ENCODE measurements at places on chromosomes 5 and 9.

DNA sequence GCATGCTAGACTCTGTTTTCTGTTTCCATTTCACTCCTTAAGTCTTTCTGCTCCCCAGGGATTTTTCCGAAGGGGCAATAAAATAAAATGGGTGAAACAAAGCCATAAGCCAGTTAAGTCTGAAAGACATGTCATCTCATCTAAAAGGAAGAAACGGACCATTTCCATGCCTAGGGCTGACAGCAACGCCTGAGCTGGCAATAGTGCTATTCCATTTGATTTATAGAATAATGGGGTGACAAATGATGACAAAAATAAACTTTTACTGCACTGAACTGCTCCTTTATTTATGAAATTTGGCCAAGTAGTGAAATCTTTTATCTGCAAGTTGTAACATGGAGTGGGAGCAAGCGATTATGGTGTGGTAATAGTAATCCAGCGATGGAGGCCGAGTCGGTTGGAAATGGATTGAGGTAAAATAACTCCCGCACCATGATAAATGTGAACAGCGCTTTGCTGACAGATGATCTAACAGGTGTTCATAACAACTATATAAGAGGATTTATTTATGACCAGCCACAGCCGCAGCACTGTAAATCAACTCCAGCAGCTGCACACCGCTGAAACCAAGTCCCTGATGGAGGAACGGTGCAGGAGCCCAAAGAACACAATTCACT is 219.8 kb upstream of the TBCA start:
- DNase-seq = no peak

DNA sequence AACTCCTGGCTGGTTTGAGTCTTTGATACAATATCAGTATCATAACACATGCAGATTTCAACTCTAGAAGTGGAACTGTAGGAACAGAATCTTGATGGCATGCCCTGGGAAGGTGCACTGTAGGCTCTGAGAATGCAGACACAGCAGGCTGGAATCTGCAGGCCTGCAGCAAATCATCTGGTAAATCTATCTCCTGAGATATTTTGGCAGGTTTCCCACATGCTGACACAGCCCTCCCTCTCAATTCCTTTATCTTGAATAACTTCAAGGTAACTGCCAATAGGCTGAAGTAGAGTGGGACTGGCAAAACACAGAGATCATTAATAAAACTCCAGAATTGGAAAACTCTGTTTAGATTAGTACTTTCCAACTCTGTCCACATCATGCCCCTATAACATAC is 177.8 kb upstream of the PCSK5 start:
- DNase-seq = no peak

DNA sequence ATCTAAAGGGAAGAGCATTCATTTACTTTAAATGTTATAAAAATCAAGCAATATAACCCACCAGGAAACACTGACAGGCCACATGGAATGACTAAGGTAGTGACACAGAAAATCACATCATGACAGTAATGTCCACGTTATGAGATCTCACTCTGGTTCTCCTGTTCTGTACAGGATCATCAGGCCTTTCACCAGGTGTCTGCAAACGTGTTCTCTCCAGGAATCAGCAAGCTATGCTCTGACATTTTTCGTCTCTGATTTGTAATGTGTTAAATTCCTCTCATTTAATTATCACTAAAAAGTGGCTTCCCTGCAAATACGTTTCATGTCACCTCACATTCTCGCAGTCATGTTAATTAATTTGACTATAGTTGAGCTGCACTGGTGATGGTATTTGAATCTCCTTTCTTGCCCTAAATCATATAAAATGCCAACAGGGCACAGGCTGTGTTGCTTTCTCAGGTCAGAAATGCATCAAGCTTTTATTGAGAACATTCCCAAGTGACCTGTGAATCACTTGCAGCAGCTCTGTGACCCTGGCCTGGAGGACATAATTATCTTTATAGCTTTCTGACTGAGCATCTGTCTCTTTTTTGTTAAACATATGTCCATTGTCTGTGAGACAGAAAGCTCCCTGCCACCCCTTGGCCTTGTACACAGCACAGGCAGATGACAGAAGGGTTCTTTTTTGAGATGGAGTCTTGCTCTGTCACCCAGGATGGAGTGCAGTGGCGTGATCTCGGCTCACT is 196.2 kb downstream of the DIRAS2 start:
- no peak for DNase-seq

DNA sequence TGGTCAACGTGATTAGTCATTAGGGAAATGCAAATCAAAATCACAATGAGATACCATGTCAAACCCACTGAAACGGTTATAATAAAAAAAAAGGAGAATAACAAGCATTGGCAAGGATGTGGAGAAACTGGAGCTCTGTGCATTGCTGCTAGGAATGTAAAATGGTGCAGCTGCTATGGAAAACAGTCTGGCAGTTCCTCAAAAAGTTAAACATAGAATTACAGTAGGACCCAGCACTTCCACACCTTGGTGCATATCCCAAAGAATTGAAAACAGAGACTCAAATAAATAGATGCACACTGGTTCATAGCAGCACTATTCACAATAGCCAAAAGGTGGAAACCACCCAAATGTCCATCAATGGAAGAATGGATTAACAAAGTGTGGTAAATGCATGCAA is 201.5 kb upstream of the TUT7 start:
- no peak for DNase-seq

- no peak for DNase-seq
Measured at GRCh38 chr5:26492906-26493459, 545.4 kb downstream of the CDH9 start.

DNA sequence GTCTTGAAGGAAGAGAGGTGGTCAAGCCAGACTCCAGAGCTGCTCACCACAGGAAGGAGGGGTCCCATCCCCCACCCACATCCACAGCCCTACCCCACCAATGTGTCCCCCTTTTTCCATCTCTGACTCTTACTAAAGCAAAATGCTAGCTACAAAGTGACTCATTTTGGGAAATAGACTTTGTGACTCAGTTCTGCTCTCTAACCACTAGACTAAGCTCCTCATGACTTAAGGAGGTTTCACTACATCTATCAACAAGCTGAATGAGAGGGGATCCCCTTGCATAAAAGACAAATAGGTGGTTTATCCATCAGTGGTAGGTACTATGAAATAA is 35.1 kb upstream of the ADRB2 start:
- no peak for DNase-seq

DNA sequence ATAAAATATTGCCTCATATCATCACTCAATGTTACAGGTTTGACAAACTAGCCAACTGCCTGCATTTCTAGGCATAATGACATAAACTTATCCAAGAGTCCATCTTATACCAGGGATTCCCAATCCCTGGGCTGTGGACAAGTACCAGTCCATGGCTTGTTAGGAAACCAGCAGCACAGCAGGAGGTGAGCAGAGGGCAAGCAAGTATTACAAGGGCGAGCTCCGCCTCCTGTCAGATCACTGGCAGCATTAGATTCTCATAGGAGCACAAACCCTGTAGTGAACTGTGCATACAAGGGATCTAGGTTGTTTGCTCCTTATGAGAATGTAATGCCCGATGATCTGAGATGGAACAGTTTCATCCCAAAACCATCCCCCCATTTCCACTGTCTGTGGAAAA is 144.9 kb downstream of the PRKACG start:
- no peak for DNase-seq

DNA sequence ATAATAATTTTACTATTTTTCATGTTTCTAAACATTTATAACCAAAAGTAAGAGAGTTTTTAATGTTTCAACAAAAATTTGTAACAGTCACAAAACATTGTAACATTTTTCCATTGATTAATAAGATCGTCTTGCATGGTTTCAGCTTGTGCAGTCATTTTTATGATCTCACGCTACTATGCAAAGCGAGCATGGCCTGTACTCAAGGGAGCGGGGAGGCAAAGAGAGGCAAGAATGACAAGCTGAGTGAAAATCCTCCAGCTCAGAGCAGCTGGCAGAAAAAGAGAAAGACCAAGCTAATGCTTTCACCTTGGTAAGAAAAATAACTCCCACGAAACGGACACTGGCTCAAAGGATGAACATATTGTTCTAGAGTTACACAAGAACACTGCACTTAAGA is 90.0 kb upstream of the SV2C start:
- DNase-seq = no peak

GRCh38 chr9:81552581-81552991 is 136.8 kb downstream of the TLE1 start:
- no peak for DNase-seq

DNA sequence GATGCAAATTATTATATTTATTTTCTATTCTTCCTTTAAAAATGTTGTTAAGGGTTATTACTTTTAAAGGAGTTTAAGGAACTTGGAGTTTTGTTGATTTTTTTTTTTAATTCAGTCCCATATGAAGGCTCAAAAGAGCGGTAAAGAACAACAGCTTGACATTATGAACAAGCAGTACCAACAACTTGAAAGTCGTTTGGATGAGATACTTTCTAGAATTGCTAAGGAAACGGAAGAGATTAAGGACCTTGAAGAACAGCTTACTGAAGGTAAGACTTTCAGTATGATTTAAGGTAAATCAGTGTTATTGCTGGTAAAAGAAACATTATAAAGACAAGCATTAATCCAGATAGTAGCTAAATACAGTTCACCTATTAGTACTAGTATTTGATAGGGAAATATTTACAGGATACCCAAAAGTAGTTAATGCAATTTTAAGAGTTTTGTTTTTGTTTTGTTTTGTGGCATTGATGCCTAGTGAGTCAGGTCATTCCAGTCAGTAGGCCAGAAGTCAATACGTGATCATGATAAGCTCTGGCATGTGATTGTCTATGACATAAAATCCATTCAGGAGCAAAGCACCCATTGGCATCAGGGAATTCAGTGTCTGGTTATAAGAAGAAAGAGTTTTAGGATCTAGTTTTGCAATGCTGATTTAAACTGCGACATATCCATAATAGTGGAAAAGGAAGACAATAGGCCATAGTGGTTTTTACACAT is 49.2 kb downstream of the CNTRL start:
- DNase-seq = no peak

GRCh38 chr9:110821064-110821463 is 152.5 kb downstream of the MUSK start:
- no peak for DNase-seq

- no peak for DNase-seq
Measured at GRCh38 chr9:113345190-113345589, 4.2 kb upstream of the BSPRY start.

DNA sequence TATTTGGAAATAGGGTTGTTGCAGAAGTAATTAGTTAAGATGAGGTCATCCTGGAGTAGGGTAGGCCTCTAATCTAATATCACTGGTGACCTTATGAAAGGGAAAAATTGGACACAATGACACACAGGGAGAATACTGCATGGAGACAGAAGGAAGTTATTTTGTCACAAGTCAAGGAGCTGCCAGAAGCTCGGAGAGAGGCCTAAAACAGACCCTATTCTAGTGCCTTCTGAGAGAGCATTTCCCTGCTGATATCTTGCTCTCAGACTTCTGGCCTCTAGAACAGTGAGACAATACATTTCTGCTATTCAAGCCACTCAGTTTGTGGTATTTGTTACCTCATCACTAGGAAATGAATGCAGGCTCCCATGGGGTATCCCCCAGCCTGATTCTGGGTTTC is 332.9 kb downstream of the CSNK1G3 start:
- DNase-seq = no peak

DNA sequence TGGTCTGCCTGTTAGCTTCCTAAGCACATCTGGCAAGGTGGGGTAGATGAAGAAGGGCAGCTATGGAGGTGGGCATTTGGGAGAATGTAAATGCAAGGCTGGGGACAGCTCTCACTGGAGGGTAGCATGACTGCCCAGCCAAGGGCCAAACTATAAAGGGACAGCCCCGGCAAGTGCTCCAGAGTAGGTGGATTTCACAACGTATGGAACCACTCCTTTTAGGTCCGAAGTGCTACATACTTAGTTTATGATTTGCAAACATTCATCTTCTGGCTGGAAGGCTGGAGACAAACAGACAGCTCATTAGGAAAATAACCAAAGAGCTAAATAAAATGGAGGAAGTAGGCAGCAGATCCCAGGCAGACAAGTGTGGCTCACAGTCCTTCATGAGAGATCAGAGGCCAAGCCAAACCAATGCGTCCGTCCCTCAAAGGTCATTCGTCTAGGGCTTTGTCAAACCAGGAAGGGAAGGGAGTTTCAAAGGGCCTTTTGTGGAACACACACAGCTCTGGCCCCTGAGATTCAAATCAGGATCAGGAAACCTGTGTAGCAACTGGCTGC is 42.5 kb upstream of the GLRX start:
- DNase-seq = no peak

GRCh38 chr9:5651246-5651645 is 22.3 kb downstream of the RIC1 start:
- DNase-seq = no peak

DNA sequence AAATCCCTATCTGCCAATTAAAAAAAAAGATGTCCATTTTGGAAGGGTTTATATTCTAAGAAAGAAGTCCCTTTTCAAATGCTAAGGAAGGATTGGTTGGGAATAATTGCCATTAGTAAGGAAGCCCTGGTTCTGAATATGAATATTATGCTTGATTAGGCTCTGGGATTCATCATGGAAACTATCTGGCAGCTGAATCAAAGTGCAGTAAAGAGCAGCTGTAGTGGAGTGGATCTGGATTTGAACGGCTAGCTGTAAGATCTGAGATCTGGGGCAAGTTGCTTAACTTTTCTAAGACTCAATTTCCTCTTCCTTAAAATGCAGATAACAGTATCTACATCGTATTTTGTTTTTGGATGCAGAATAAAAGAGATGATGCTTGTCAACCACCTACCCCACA is 10.5 kb downstream of the IL12B start:
- DNase-seq = no peak

DNA sequence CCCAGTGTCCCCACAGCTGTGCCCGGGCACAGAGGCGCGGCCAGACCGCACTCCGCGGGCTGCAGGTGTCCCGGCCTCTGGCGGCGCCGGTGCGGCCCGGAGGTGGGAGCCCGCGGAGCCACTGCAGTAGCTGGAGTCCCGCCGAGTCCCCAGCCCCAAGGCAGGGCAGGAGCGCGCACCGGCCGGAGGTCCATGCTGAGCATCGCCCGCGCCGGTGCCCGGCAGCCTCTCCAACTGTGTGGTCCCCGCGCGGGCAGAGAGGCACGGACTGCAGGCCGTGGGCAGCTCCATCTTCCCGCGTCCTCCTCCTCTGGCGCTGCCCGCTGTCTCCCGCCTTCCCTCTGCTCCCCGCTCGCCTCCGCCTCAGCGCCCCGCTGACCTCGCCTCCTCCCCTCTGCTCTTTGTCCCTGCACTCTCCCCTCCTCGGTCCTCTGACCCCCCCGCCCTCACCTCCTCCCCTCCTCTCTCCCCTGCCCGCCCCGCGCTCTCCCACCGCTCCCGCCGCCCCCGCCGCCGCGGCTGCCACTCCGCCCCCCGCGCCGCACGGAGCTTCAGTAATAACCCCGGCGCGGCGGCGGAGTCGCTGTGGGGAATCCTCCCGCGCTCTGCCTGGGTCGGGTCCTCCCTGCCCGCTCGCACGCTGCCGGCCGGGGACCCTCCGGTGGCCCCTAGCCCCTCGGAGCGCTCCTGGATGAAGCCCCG is at the start of gene ADAMTS16:
TSS of gene ADAMTS16 (plus strand) at position 554 of the 702 bp plus-strand sequence. CDS start at position 692, 138 bp downstream.
- DNase-seq = no peak

GRCh38 chr5:115377468-115378217 is 81.2 kb upstream of the CCDC112 start:
- no peak for DNase-seq

GRCh38 chr5:137091472-137091871 is 407.7 kb downstream of the SPOCK1 start:
- peak; percentile 32 for DNase-seq
